ENCODE measurements at places on chromosomes 7 and 10.

DNA sequence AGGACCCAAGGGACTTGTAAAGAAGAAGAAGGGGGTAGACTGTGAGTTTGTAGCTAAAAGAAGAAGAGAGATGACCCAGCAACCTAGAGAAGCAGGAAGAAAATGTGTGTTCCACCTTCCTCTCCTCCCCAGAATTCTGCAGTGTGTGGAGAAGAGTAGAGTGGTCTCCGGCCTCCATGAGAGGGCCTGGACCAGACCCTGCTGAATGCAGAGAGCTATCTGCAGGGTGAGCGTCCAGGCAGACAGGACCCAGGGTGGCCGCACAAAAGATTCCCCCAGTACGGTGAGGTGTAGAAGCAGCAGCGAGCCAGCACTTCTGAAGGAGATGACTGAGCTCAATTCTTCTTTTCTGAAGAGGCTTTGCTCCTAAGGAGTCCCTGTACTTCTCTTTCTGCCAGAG lies 239.7 kb upstream of the ANKRD30A start:
- no peak for DNase-seq

DNA sequence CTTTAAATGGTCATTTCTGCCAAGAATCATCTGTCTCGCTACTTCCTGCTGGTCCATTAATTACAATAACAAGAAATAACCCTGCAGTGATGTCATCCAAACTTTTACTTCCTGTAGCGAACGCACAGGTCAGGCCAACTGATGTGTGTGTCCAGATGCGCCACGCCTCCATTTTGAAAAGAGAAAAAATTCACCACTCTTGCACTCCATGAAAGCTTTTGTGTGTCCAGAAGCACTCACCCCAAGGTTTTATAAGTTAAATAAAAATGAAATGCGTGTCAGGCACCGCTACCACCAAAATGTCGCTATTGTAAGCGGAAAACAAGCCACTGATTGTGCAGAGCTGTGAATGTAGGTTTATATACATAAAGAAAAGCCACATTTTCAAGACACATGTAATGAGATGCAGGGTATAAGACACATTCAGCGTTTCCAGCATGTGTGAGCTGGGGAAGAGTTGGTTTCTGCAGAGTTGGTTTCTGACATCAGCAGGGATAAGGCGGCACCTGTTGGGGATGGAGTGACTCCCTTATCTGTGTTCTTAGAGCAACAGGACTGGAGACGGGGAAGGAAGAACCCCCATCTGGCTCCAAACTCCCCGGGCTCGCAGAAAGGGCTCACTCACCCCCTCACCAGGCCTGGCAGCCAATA lies 83.3 kb downstream of the CTBP2 start:
- no peak for DNase-seq

GRCh38 chr10:14253711-14254110 lies 77.0 kb downstream of the FRMD4A start:
- no peak for DNase-seq

GRCh38 chr7:149330914-149331567 lies 69.0 kb downstream of the ZNF783 start:
- DNase-seq = no peak

DNA sequence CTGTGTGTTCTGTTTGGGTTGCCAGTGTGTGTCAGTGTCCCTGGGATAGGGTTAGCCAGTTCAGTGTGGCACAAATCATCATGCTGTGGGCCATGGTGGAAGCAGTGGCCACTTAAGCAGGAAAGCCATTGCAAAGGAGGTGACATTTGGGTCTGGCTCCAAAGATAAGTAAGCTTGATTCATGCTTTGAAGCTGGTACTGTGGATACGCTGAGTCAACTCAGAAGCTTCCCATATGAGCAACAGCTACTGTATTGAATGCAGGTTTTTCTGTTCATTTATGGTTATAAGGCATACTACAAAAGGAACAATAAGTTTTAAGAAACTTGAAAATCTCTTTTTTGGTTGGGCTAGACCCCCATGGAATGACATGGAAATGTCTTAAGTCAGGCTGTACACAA lies 143.1 kb downstream of the BMPER start:
- no peak for DNase-seq

DNA sequence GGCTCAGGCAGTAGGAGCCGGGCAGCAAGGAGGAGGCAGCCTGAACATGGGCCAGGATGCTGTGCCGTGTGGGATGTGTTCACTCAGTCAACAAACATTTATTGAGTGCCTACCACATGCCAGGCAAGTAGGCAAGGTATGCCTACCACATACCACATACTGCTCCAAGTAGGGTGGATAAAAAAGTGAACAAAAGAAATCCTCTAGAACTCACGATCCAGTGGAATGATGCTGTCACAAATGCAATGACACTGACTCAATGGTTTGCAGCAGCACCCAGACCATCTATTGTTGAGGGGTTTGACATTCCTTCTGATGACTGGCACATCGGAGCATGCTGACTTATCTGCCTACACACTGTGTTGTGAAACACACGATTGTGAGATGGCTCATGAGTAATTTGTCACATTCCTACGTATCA lies 413.5 kb downstream of the NRG3 start:
- no peak for DNase-seq

DNA sequence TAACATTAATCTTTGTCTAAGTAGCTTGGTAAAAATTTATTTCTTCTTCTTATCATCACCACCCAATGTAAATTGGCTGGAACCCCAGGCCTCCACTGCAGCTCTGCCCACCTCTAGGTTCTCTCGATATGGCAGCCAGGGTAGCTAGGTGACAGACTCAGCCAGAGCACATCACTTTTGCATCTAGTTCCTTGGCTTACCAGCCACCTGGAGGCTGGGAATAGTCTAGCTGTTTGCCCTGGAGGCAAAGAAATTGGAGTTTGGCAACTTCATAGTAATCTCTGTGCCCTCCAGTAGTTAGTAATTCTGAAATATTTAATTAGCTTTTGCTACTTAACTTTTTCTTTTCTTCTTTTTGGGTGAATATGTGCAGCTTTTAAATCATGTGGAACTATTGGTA lies 9.4 kb downstream of the IFRD1 start:
- DNase-seq = no peak

DNA sequence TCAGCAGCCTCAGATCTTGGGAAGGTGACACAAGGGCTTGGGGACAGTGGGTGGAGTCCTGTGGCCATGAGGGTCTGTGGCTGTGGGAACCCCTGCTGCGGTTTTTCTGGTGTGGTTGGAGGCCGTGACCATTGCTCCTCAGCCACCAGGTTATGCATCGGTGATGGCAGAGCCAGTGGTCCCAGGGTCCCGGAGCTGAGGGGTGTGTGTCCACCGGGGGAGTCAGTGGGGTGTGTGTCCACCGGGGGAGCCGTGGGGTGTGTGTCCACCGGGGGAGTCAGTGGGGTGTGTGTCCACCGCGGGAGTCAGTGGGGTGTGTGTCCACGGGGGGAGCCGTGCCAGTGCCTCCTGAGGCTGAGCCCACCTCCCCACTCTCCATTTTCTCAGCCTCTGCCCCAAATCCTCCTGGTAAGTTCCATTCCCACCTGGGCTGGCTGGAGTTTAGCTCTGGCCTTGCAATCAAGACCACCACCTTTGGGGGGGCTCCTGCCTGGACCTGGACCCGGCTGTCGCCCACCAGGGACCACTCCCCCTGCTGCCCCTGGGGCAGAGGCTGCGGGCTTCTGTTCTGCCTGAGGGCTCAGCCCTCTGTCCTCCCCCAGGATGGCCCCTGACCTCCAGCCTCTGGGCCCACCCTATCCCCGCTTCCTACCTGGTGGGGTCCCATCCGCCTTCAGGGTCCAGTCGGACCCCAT lies 143.5 kb downstream of the ELFN1 start:
- no peak for DNase-seq

DNA sequence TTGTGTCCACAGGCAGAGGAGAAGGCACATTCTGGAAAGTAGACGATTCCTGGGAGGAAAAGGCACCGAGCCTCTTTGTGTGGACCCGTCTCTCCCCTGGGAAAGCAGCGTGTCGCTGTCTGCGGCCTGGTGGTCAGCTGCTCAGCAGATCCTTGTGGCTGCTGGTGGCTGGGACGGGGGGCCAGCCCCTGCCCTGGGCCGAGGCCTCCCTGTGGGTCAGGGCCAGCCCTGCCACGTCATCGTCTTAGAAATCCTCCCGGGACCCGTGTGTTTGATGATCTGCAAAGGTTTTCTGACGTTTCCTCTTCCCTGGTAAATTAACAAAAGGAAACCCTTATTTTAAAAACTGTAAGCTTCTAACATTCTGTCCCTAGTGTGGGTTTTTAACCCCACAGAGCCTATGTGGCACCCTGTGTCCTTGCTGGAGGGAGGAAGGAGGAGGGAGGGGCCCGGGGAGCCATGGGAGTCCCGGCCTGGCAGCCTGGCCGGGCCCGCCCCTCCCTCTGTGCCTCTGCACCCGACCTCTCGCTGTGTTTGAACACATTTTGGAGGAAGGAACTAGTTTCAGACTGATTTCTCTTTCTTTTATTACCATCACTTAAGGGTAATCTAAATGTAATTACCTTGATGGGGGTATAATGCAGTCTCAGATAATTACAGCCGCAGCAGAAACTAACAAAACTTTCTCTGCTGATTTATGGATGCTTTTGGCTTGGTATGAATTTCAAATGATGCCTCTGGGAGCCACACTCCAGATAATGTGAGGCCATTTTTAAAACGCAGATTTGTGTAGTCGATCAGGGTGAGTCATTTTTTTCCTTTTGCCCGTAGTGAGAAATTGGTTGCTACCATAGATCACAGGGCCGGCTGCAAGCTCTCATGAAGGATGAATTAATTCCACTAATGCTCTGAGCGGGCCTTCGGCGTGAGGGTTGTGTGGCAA lies 85.5 kb downstream of the NKX6-2 start:
- DNase-seq = no peak

GRCh38 chr10:96235326-96236089 lies 35.9 kb downstream of the BLNK start:
- no peak for DNase-seq

DNA sequence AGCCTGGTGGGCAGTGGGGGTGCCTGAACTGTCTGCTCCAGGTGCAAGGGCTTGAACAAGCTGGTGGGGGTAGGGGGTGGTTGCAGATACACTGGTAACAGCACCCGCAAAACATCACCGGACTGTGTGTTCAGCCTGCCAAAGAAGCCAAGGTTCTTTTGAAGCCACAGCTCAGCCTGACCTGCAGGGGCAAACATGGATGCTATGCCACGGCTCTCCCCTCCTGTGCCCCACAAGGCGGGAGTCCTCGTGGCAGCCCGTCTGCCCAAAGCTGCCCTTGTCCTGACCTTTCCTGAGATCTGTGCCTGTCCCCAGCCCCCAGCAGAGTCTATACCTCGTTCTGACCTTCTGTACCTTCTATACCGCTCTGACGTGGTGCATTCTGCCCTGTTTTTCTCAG lies 285.7 kb downstream of the GLRX3 start:
- DNase-seq = no peak

DNA sequence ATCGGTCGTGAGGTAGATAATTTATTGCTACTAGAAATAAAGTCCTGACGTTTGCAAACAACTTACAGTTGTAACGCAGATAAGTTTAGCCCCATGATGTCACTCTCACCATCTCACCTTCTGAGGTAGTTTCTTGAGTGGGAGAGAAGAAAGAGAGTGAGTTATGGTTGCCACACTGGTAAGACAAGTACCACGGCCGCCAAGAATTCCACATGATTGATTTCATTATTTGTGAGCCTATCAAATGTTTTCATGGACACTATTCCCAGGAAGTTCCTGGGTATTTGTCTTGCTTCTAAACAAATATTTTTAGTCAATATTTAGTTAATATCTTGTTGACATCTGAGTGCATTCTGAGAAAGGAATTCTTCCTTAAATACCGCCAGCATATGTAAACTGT lies 339.4 kb upstream of the KIAA1217 start:
- no peak for DNase-seq

DNA sequence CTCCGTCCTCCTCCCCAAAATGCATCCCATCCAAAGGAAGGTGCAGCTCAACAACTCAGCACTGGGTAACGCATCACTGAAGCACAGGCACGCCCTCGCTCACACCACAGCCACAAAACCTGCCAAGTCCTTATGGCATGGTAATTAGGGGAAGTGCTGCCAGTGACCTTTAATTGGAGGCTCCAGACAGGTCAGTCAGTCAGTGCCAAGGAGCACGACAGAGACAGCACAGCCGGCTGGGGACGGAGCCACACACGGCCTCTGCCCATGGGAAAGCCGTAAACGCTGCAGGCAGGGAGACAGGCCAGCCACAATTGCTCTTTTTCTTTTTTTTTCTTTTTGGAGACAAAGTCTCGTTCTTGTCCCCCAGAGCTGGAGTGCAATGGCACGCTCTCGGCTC lies 146.5 kb downstream of the MAD1L1 start:
- DNase-seq = no peak

DNA sequence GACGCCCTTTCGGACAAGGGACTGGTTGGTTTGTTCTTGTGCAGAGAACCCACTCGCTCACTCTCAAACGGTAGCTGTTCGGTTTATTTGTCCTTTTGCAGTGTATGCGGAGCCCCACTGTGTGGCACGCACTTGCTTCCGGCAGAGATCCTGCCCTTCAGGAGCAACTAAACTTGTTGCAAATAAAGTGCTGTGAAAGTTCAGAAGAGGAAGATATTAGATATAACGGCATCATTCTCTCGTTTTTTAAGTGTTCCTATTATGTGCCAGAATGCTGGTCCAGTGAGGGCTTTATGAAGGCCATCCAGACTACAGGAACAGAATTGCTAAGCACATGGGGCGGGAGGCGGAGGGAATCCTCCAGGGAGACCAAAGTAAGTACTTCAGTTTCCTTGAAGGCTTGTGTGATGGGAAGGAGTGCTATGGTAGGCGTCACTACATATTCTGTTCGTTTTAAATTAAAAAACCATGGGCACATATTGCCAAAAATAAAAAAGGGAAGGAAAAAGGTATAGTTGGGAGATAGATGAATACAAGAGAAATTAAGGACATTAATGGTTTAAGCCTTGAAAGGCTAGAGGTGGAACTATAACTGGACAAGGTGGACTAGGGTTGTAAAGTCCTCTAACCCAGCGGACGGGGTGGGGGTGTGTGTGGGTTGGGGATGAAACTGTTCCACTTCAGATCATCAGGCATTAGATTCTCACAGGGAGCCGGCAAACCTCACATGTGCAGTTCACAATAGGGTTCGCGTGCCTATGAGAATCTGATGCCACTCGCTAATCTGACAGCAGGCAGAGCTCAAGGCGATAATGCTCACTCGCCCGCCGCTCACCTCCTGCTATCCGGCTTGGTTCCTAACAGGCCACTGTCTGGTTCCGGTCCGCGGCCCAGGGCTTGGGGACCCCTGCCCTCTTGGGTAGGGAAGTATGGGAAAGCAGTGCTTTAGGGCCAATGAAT lies 704 bp upstream of the ERLIN1 start:
- no peak for DNase-seq

- no peak for DNase-seq
These were observed 51.5 kb downstream of the ADAM12 start for GRCh38 chr10:126336801-126337200.

All from HFF-Myc (cell line).